Foreskin melanocyte (primary cell): ENCODE measurements at places on chromosomes 7 and 10.

DNA sequence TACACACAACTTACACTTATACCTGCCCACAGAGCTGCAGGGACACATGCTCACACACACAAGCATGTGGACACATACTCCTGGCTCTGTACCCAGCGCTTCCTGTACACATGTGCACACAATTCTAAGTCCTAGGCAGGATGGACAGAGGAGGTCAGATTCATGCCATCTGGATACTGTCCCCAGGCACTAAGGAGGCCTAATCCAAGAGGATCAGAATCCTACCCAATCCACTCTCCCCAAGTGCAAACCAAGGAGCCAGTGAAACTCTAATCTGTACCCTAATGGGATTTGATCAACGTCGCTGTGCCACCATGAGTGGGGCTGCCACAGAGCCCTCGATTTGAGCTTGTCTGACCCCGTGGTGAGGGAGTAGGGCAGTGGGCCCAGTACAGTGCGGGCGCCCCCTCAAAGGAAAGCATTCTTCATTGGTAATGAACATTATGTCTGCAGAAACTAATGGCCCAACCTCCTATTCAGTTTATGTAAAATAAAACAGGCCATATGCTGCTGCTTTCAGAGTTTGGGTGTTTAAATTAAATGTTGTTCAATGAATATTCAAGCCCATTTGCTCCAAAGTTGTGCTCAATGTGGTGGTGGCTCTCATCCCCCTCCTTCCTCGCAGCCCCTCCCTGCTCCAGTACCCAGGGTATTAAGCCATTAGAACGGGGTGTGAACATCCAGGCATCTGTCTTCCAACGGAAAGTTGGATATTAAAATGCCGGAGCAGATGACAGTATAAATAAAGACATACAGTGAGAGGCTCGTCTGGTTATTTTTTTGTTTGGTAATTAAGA lies 26.4 kb downstream of the RPS24 start:
- DNase-seq, result no peak

DNA sequence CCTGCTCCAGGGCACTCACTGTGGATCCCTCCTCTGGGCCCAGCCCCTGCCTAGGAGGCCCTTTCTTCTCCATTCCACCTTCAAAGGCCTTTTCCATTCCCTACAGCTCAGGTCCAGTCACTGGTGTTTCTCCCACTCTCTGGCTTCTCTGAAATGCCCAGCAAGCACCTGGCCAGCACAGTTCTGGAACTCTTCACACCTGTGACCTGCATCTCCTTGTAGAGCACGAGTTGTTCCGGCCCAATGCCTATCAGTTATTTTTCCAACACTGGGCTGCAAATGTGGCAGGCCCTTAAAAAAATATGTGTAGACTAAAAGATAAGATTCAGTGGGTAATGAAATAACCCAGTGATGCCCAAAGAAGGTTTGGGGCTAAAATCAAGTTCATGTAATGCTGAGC lies 87.1 kb downstream of the PRLHR start:
- no peak for DNase-seq

DNA sequence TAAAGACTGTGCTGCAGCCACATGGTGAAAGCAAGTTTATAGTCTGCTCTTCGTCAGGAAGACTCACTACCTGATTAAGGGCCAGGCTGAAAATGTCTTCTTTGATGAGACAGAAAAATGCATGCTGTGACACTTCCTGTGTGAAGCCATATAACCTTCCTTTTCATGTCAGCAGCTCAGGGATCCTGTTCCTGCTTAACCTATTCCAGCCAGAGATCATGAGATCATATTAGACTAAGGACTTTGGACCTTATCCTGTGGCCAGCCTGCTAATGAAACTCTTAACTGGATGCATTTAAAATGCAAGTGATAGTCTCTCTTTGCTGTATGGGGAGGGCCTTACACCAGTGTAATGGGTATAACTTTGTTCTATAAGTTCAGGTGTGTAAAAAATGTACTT lies 165.2 kb downstream of the PTEN start:
- no peak for DNase-seq

DNA sequence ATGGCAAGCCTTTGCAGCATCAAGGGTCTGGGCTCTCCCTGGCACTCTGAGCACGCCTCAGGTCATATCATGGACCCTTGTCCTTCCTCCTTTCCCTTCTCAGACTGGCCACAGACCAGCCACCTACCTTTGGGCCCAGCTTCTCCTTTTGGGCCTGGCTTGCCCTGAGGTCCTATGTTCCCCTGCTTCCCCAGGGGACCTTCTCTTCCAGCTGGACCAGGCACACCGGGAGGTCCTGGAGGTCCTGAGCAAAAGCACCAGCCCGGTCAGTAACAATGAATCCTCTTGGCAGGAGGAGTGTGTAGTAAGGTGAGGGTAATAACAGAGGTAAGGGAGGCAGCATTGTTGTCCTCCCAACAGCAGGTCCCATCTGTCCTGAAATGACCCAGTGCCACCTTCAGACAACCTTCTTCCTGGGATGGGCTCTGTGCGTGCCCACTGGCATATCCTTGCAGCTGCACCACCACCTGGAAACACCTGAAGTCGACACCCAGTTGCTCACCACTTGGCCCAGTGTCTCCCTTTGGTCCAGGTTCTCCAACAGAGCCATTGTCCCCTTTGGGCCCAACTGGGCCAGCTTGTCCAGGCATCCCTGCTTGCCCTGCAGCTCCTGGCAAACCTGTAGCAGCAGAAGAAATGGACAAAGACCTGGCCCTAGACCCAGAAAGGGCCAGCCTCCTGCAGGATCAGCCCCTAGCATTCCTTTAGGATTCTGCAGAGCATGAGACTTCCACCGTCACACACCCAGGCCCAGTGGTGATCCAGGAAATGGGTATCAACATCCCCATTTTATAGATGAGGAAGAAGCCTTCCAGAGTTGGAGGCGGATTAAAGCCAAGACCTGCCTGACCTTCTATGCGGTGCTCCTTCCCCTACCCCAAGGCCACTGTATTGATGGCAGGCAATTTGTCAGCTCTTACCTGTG lies 6.4 kb downstream of the SFTPD start:
- no peak for DNase-seq

DNA sequence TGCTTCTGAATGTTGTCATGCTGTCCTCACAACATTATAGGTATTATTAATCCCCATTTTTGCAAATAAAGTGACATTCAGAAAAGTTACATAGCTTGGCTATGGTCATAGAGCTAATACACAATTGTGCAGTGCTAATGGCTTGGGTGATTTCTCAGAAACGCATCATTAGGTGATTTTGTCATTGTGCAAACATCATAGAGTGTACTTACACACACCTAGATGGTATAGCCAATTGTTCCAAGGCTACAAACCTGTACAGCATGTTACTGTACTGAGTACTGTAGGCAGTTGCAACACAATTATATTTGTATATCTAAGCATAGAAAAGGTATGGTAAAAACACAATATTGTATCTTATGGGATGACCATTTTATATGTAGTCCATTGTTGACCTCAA lies 91.0 kb downstream of the BTAF1 start:
- DNase-seq, result no peak

DNA sequence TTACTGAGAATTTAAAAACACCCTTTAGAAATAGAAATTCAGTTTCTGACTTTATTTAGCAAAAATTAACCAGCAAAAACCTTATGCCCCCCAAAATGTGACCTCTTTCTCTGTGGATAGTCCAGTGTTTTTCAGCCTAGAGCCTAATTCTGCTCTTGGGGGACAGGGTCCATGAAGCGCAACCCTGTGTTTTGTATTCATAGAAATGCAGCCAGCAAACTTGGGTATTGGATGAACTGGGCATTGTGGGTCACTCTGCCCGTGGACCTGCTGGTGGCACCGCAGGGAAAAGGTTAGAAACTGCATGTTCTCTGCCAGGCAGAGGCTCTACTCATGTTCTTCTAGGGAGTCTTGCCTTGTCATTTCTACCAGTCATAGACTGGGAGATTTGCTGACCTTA lies 787.4 kb upstream of the C7orf33 start:
- no peak for DNase-seq

DNA sequence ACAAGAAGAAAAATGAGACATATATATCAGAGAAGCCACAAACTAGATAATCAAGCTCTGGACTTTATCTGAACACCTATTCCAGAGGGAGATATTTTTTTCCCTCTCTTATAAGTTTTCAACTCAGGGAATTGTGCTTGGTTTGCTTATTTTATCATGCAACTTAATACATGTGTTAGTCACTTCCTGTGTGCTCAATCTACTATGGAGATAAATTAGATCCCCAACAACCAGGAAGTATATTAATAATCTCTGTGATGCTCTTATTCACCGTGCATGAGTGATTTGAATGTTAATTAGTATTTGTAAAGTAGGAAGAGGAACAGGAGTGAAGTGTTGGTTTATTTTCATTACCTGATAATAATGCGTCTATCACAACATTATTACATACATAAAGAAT lies 38.8 kb upstream of the ZNF365 start:
- DNase-seq, result no peak

DNA sequence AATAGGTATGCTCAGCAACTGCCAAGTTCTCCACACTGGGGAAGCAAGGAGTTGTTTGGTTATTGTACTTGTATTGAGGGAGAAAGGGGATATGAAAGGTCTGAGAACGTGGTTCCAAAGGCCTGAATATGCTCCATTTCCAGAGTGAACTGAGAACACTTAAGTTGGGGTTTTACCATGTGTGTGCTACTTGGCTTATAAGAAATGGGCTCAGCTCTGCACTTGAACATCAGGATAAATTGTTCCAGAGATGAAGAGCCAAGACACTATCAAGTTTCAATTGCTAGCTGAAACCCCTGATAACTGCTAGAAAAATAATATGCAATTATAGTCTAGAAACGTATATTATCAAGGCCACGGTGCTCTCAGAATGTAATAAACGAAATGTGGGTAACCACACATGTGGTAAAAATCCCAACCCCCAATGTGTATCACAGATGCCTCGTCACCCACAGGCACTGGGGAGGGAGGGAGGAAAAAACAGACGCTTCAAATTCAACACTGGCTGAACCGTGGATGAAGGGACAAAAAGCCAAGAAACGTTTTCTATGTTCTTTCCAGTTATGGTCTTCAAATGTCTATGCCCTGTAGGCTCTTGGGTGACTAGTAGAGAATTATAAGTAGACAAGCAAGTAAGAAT lies 16.3 kb downstream of the ELMO1 start:
- no peak for DNase-seq

GRCh38 chr10:26792758-26793495 lies 67.8 kb downstream of the ABI1 start:
- peak; percentile 52 for DNase-seq

GRCh38 chr10:5042922-5043321 lies 39.3 kb upstream of the AKR1C2 start:
- no peak for DNase-seq

DNA sequence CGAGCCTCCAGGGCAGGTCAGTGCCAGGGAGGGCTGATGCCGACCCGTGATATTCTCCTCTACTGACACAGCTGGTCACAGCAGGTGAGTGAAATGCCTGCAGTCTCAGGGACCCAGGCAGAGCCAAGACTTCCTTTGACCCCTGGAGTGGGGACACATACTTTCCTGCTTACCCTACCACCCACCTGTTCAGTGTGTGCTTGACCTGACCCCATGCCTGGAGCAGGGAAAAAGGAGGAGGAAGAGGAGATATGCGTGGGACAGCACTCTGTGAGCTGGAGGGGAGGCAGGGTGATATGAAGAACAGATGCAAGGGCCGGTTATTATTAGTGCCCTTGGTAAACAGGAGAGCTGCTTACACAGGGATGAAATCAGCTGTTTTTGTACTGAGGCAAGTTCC lies 40.8 kb upstream of the WIPF3 start:
- no peak for DNase-seq

DNA sequence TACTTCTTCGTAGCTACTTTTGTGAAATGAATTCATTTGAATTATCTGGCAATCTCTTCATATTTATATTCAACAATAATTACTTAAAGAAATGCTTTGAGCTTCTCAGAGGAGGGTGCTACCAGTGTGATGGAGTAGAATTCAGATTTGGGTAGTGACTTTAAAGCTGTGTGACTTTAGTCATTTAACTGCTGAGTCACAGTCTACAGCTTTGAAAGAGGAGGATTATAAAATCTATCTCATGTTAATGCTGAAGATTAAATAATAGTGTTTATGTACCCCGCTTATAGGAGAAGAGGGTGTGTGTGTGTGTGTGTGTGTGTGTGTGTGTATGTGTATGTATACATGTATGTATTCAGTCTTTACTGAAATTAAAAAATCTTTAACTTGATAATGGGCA lies 68.2 kb downstream of the CFTR start:
- no peak for DNase-seq

DNA sequence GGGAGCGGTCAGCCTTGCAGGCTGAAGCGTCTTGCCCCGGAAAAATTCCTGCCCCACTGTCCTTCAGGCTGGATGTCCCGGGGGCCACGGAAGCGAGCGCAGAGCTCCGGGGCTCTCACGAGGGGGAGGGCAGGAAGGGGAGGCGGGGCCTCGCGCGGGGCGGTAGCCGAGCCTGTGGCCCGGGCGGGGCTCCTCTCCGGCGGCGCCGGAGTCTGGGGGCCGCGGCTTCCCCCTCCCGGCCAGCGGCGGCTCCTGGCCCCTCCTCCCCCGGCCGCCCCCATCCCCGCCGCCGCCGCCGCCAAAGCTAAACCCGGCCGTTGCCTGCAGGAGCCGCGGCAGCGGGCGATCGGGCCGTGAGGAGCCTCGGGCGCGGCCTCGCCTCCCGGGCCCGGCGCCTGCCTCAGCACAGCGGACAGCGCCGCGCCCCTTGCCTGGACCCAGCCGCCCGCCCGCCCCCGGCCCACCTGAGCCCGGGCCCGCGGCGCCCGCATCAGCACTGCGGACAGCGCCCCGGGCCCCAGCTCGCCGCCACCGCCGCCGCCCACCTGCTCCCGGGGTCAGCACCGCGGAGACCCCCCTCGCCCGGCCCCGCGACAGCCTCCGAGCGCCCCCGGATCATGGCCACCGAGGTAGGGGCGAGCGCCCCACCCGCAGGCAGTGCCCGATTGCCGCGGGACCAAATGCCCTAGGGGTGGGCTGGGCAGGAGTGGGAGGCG lies at the start of gene GOLGA7B:
TSS of gene GOLGA7B (plus strand) at position 157 of the 716 bp plus-strand sequence. CDS start at position 618, 461 bp downstream.
- DNase-seq, result peak; percentile 39

GRCh38 chr7:105934572-105935185 lies 28.4 kb upstream of the CDHR3 start:
- DNase-seq, result peak; percentile 19

GRCh38 chr10:103969857-103970627 lies 3.1 kb downstream of the SLK start:
- DNase-seq, result no peak

GRCh38 chr10:13457958-13458686 lies 70.7 kb downstream of the BEND7 start:
- DNase-seq, result no peak

- no peak for DNase-seq
These were observed 73.9 kb downstream of the ADRA2A start for GRCh38 chr10:111150691-111151090.

DNA sequence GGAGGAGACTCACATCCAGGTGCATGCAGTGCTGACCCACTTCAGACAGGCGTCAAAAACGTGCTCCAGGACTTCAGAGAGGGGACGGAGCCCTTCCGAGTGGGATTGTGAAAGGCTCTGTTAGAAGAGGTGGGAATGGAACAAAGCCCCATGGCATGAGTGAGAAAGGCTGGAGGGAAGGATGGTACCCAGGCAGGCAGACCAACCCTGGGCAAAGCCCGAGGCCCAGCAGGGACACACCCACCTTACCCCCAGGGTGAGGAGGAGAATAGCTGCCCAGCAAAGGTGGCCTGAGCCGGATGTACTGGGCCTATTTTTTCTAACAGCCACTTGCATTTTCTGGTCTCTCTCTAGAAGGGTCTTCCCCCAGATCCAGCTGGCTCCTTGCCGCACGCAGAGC lies 14.8 kb downstream of the CHAT start:
- no peak for DNase-seq
